ENCODE measurements at places on chromosomes 7 and 10. TPM values are rescaled to one million over a fixed set of nuclear protein-coding genes. Genes with fewer than 3 reads are reported as not detected.

DNA sequence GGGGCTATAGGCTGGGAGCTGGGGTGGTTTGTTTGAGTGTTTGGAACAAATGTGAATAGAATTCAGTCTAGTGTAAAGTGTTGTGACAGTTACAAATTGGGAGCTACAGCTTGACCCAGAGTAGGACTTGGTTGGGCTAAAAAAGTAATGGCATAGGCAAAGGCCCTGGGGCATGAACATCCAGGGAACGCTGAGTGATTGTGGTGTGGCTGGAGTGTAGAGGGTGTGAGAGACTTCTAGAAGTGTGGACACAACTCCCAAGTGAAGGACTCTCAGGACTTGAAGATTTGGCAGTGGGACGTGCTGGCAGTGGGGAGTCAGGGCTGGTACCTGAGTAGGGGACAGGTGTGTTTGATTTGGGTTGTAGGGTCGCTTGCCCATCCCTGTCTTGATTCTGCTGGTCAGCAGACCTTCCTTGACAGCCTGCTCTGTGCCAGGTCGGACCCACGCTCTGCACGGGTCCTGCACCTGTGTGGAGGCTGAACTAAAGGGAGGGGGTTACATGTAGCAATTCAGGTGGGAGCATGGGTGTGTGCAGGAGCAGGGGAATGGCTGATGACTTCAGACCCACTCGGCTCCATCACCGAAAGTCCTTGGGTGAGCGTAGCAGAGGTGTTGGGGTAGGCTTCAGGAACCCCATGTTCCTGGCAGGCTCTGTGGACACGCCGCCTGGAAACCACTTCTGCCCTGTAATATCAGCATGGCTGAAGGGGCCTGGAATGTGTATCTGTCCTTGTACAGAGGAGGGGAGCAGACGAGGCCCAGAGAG lies 43.3 kb downstream of the ZMIZ1 start:
- no peak for DNase-seq

GRCh38 chr10:86288695-86289576 lies 77.7 kb downstream of the GRID1 start:
- DNase-seq: no peak

GRCh38 chr7:69402696-69403095 lies 195.6 kb upstream of the AUTS2 start:
- DNase-seq: no peak

- DNase-seq: no peak
These were observed 265.8 kb downstream of the EXOC4 start for GRCh38 chr7:133518718-133519117.

DNA sequence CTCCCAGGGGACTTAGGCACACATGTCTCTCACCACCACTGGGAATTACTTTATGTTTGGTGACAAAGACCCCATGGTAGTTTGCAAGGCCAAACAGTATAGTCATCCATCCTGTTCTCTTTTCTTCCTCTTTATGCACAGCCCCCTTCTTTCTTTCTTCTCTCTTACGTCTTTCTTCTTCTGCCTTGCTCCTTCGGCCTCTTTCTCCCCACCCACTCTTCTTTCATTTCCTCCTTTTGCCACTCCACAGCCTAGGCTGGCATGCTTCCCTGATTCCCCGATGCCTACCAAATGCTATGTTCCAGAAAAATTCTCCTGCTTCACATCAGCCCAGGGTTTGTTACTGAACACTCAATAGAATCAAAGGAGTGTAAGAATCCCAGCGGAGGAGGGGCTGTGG lies 62.4 kb upstream of the MKLN1 start:
- no peak for DNase-seq

DNA sequence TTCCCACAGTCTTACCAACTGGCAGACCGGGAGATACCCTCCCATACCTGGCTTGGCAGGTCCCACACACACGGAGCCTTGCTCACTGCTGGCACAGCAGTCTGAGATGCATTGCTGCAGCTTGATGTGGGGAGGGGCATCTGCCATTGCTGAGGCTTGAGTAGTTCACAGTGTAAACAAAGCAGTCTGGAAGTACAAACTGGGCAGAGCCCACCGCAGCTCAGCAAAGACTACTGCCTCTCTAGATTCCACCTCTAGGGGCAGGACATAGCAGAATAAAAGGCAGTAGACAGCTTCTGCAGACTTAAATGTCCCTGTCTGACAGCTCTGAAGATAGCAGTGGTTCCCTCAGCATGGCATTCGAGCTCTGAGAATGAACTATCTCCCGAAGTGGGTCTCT lies 69.6 kb upstream of the RELN start:
- DNase-seq: no peak

DNA sequence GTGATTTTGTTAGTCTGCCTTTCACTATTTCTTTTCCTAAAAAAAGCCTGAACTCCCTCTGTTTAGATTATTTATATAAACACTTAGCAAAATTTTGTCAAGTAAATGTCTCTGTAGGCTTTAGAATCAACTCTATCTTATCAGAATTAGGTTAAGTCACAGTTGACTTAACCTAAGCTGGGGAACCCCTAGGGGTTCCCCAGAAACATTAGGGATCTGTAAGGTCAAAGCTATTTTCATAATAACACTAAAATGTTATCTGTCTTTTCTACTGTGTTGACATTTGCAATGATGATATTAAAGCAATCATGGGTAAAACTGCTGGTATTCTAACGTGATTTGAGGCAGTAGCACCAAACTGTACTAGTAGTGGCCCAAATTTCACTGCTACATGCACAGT lies 24.3 kb downstream of the DYNC1I1 start:
- no peak for DNase-seq

DNA sequence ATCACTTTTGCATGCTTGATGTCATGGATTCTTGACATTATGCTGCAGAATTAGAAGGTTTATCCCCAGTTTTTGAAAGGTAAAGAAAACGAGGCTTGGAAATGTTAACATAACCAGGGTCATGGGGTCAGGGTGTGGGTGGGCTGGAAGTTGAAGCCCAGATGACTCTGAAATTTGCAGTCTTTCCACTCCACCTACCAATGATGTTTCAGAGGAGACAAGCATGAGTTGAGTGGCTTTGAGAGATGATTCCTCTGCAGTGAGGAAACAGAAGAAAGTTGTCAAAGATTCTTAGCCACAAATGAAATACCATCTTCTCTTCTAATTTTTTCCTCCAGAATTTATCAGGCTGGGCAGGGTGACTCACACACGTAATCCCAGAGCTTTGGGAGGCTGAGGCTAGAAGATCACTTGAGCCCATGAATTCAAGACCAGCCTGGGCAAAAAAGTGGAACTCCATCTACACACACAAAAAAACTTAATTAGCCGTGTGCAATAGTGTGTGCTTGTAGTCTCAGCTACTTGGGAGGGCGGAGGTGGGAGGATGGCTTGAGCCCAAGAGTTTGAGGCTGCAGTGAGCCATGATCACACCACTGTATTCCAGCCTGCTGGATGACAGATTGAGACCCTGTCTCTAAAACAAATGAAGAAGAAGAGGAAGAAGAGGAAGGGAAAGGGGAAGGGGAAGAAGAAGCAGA lies 239.1 kb upstream of the AUTS2 start:
- no peak for DNase-seq

GRCh38 chr7:774161-775109 lies 47.4 kb upstream of the PRKAR1B start:
- no peak for DNase-seq

DNA sequence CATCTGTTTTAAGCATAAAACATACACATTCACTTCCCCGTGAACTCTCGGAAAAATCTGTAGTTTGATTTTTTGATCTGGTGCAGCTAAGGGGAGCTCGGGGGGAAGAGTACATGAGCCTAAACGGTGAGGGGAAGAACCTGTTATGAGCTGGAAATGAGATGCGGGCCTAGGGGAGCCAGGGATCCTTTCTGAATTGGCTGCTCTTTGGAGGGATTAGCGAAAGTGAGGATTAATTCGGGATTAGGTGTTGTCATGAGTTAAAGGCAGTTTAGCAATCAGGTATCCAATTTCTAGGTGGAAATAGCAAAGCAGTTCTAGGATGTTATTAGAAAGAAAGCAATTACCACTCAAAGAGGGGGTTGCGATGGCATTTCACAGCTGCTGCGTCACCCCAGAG lies 51.1 kb upstream of the ADARB2 start:
- no peak for DNase-seq

DNA sequence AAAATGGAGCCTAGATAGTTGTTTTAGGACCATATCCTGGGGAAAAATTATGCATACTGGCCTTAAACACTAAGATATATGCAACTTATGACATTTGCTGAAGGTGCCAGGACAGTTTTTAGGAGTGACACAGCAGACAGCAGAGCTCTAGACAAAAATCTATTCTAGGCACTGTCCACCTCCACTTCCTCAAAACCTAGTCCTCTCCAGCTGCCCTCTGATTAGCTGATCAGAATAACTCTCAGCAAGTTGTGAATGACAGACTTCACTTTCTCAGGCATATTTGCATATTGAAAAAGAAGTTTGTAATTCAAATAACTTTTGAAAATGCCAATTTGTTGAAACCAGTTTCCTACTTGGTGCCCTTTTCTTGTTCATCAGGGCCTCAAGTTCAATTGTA lies 152.3 kb upstream of the STEAP4 start:
- DNase-seq: no peak

DNA sequence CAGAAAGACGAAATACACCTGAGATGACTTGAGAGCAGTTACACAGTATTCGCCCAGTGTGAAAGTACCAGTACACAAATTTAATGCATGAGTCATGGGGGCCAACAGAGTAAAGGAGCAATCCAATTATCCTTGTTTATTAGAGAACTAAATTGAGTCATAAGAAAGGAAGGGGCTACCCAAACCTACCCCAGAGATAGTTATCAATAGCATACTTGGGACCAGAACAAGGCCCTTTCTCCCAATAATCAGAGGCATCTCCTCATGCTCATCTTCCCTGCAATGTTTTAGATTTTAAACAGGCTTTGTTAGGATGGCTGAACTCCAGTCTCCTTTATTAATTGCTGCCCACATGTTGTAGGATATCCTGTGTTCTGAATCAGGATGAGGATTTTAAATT lies 239.7 kb upstream of the LRGUK start:
- DNase-seq: no peak

DNA sequence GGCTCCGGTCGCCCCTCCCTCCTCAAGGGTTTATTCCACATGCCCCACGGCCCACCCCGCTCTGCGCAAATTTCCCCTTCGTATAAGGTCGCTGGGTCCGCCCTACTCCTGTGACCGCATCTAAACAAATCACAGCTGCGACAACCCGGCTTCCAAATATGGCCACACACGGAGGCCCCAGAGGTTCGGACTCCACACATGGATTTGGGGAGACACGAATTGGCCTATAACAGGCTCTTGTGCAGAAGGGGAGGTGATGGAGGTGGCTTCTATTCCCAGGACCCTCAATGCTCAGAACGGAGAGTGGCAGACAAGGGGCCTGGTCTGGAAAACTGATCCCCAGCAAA lies 90.1 kb downstream of the FOXL3 start:
- no peak for DNase-seq

DNA sequence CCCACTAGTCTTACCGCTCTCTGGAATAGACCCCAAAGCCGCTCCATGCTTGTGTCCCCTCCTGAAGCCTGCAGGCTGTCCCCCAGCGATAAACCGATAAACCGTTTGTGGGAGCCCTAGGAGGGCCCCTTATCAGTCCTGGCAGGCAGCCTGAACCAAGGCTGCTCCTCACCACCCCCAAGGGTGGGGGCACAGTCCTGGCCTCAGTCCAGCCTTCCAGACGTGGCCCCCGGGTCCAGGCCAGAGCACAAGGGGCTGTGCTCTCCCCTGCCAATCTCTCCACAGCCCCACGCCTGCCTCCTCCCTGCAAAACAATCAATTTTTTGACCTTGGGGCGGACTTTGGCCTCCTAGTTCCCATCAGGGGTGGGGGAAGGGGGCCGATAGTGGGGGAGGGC lies at the start of gene TFR2:
TFR2 (minus strand) TSS at position 90 of the 397 bp plus-strand sequence; CDS start at position 47, 43 bp downstream.
- DNase-seq: no peak

DNA sequence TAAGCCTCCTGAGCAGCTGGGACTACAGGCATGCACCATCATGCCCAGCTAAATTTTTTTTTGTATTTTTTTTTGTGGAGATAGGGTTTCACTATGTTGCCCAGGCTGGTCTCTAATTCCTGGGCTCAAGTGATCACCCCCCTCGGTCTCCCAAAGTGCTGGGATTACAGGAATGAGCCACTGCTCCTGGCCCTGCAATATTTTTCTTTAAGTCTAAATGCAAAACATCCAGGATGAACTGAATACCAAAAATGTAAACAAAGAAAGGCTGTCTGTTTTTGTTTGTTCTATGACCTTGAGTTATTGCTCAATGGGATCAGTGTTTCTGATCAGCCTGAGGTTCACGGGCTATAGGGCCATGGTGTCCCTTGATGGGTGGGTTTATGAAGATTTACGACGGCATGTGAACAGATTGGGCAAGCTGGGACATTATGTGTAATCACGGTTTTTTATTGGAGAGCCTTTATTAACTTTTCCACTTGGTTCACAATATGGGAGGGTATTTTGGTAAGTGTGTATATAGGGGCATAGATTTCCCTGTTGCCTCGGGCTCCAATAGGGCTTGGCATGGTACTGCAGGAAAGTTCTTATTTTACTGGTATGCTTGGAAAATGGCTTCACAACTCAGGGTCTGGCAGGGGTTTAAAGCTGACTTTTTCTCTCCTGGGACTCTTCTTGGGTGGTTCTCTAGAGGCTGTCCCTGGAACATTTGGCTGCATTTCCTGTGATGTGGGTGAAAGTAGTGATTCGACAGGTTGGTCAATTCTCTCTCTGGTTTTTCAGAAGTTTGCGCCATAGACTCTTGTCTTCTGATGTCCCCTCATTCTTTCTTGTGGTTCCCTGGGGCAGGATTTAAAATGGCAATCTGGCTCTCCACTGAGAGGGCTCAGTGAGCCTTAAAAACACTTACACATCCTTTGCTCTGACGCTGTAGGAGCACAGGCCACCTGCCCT lies 41.6 kb downstream of the MRPS33 start:
- no peak for DNase-seq

AOAH gene
- polyA plus RNA-seq: not detected

ATOH7 gene
- not detected for polyA plus RNA-seq

Data from AG04450 (cell line).